ENCODE measurements at places on chromosomes 4 and X.

GRCh38 chrX:106611317-106611678, 480 bp upstream of the RADX start:
- no peak for DNase-seq

GRCh38 chr4:47863486-47863885, 25.6 kb upstream of the CORIN start:
- DNase-seq = no peak

GRCh38 chr4:168509786-168510185, 12.9 kb downstream of the PALLD start:
- DNase-seq = peak; percentile 55

DNA sequence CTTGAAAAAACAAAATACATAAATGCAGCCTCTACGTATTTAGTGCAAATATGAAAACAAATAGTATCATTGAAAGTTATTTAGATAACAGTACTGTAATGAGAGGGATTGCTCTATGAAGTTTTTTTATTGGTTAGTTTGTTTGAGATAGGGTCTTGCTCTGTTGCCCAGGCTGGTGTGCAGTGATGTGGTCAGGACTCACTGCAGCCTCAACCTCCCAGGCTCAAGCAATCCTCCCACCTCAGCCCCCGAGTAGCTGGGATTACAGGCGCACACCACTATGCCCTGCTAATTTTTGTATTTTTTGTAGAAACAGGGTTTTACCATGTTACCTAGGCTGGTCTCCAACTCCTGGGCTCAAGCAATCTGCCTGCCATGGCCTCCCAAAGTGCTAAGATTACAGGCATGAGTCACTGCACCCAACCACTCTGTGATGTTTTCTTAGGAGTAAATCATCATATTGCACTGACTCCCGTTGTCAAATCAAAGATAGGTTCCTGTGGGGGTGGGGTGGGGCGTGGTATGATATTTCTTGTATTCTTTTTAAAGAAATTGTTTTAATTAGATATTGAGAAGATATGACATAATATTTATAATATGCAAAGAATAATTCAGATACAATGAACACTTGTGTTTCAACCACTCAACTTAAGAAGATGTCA, 75.8 kb downstream of the ATG4A start:
- DNase-seq = no peak

GRCh38 chr4:10762561-10762960, 78.0 kb upstream of the CLNK start:
- no peak for DNase-seq

GRCh38 chr4:82898322-82899243, 2.0 kb upstream of the THAP9 start:
- peak; percentile 50 for DNase-seq

DNA sequence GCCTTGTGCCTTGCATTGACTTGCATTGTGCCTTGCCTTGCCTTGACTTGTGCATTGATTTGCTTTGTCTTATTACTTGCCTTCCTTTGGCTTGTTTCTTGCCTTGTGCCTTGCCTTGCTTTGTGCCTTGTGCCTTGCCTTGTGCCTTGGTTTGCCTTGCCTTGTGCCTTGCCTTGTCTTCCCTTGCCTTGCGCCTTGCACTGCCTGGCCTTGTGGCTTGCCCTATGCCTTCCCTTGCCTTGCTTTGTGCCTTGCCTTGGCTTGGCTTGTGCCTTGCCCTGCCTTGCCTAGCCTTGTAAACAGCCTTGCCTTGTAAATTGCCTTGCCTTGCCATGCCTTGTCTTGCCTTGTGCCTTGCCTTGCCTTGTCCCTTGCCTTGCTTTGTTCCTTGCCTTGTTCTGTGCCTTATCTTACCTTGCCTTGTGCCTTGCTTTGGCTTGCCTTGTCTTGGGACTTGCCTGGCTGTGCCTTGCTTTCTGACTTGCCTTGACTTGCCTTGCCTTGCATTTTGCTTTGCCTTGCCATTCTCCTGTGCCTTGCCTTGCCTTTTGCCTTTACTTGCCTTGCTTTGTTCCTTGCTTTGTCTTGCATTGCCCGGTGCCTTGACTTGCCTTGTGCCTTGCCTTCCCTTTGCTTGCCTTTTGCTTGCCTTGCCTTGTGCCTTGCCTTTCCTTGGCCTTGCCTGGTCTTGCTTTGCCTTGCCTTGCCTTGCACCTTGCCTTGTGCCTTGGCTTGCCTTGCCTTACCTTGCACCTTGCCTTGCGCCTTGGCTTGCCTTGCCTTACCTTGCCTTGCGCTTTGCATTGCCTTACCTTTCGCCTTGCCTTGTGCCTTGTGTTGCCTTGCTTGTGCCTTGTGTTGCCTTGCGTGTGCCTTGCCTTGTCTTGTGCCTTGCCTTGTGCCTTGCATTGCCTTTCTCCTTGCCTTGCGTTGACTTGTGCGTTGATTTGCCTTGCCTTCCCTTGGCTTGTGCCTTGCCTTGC, 97.5 kb downstream of the TAB3 start:
- DNase-seq = no peak

GRCh38 chr4:77176640-77177039, 19.6 kb downstream of the CCNG2 start:
- DNase-seq = no peak

Data from AML-193 (cell line).